Motor neuron (in vitro differentiated cells): ENCODE measurements at places on chromosomes 11 and 22. TPM values are rescaled to one million over a fixed set of nuclear protein-coding genes. Genes with fewer than 3 reads are reported as not detected.

GRCh38 chr11:66970807-66971442 lies 4.2 kb upstream of the C11orf86 start:
- peak; percentile 67 for ATAC-seq

Gene MS4A1
- 0.19 TPM in 1 of 2 replicates, not detected in the other for total RNA-seq

DNA sequence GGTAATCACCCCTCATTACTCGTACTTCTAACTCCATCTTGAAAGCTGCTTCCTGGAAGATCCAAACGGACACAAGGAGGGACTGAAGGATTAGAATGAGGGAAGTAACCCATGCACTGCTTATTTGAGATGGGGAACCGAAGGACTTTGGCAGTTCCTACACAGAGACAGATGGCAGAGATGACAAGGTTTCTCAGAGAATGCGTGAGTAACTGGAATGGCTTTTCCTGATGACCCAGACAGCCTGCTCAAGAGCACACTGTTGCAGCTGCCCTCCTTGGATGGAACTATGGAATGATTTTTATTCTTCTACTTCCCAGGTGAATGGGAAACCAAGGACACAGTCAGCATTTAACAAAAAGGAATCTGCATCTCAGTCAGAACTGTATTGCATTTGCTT lies 7.3 kb downstream of the KCNJ11 start:
- ATAC-seq: no peak

DNA sequence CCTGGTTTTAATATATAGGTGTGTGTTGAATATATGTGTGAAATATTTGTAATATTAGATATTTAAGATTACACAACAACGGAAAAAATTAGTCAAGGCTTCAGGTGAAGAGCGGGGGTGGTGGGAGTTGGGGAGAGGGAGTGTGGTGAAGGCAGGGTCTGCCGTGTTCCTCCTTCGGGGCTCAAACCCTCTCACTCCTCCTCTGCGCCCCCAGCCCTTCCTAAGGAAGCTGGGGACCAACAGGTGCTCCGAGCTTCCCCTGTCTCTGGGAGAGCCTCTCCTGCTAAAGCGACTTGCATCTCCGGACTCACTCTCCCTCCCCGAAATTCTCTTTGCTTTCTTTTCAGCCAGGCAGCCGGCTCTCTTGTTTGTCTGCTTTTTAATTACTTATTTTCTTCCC lies 960 bp upstream of the CADM1 start:
- no peak for ATAC-seq

GRCh38 chr11:34448223-34448994 lies 9.7 kb downstream of the CAT start:
- ATAC-seq: no peak
